NCI-H510A treated with DMSO at 0.1 percent for 48 hours (cell line): ENCODE measurements at places on chromosomes 3 and 15.

DNA sequence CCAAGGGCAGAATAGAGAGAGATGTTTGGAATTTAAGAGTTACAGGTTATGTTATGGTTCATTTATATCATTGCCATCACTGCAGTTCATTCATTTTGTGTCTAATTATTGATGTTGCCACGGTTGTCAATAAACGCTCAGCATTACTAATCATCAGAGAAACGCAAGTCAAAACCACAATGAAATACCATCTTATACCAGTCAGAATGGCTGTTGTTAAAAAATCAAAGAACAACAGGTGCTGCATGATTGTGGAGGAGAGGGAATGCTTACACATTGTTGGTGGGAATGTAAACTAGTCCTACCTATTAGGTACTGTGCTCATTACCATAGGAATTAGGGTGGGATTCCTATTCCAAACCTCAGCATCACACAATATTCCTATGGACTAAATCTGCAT lies 350.5 kb downstream of the TIGIT start:
- no peak for DNase-seq

DNA sequence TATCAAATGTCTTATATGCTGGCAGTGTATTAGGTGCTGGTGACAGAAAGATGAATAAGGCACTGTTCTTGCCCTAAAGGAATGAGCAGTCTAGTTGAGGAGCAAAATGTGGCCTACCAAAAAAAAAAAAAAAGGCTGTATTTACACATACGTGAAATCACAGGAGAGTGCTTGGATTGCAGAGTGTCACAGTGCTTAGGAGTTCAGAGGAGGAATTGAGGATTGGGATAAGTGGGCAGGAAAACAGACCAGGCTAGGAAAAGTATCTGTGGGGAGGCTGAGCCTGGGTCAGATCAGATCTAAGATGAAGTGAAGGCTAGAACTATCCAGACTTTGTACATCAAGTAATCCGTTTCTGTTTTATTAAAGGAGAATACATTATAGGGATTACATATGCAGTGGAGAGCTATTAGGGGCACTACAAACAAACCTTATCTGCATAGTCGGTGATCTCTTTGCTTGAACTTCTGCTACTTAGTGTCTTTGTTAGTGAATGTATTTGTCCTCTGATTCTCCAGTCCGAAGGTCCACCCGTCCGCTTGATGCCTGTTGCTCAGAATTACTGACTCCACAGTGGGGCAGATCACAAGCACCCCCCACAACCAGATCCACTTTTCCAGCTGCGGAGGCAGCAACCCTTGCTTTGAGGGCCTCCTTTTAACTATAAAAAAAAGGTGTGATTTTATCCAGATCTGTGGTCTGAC lies 80.0 kb downstream of the FNDC3B start:
- no peak for DNase-seq

GRCh38 chr15:41018534-41018933 lies 65.3 kb downstream of the CHAC1 start:
- peak; percentile 2 for DNase-seq

DNA sequence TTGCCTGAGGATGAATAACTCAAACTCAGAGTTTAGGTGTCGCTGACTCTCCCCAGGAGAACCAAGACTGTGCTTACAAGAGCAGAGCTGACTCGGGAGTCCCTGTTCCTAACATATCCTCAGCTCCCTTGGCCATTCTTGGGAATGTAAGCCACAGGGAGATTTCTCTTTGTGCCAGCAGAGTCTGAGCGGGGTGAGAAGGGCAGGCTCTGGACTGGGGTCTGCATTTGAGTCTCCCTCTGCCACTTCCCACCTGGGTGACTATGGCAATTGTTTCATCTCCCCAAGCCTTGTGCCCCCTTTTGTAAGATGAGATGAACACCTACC lies 126.0 kb downstream of the ADAMTS17 start:
- DNase-seq: no peak

- DNase-seq: no peak
Observed at GRCh38 chr3:15520804-15521572, 518 bp downstream of the COLQ start.

DNA sequence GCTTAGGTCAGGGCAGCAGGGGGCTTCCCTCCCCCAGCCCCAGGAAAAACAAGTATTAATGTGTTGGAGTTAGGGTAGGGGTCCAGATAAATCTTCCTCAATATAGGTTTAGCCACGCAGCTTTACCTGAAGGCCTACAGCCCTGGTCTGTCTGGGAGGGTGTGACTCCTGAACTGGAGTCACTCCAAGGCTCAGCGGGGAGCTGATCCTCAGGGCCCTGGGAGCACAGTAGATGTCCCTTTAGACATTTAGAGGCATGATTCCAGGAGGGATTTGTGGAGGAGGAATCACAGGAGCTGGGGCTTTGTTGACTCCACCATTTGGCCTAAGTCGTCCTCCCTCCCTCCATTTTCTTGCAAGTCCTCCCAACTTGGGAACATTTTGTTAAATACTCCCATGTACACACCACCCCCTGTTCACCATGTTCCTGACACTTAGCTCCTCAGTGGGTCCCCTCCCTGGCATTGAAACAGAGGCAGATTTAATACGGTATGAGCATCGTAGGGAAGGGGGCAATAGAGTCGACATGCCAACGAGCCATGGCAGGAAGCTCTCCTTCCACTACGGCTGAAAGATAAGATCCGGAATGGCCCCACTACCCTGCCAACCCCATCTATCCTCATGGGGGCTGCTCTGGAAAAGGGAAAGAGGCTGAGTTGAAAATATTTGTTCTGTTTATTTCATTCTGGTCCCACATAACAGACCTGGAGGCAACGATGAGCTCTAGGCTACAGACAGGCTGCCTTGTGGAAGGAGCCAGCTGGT lies 69.0 kb upstream of the LARS2 start:
- DNase-seq: no peak

DNA sequence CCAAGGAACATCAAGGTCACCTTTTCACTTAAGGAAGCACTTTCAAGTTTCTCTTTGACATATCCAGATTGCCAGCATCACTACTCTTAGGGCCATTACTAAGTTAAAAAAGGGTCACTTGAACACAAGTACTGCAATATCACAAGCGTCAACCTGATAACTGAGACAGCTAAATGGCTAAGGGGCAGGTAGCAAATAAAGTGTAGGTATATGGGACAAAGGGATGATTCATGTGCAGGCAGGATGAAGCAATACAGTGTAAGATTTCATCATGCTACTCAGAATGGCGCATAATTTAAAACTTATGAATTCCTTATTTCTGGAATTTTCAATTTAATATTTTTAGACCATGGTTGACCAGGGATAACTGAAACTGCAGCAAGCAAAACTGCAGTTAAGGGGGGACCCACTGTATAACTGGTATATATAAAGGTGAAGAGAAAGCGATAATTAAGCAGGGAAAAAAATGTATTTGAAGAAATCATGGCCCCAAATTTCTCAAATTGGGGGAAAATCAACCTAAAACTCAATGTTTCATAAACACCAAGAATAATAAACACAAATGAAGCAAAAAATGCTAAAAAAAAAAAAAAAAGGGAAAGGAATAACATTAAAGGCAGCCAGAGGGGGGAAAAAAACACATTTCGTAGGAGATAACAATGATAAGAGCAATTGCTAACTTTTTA lies 13.1 kb downstream of the CCR1 start:
- DNase-seq: no peak

GRCh38 chr3:178044320-178044719 lies 491.9 kb upstream of the KCNMB2 start:
- no peak for DNase-seq

GRCh38 chr3:73759297-73759711 lies 134.6 kb upstream of the PDZRN3 start:
- no peak for DNase-seq

DNA sequence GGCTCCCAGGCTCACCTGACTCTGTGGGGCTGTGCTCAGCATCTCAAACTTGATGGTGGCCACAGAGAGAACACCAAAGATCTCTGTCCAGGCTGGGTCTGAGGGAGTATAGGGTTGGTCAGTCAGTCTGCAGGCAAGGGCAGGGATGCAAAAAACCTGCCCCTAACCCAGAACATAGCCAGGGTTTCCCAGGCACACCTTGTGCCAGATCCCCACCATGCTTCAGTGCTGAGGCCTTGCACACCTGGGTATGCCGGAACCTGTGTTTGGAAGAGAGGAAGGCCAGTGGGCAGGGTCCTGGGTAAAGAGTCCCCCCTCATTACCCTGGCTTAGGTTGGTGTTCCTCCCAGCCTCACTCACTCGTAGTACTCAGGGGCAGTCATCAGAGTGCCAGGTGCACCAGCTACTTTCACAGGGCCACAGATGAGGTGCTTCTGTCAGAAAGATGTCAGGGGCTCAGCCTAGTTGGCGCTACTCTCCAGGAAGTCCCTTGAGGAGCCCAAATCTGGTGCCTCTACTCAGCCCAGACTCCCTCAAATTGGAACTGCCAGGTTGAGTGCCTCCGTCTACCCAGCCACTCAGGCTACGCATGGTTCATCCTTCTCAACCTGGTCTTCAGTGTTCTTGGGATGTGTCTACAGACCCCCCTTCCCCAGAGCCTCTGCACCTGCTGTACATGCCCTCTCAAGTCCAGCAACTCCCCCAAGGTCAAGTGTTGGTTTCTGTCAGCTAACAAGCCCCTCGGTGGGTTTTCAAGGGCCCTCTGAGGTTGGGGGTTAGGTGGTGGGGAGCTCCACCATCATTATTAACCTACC lies 1.8 kb downstream of the DALRD3 start:
- DNase-seq: no peak

- DNase-seq: no peak
Observed at GRCh38 chr15:66472176-66472999, 25.2 kb downstream of the SNAPC5 start.

DNA sequence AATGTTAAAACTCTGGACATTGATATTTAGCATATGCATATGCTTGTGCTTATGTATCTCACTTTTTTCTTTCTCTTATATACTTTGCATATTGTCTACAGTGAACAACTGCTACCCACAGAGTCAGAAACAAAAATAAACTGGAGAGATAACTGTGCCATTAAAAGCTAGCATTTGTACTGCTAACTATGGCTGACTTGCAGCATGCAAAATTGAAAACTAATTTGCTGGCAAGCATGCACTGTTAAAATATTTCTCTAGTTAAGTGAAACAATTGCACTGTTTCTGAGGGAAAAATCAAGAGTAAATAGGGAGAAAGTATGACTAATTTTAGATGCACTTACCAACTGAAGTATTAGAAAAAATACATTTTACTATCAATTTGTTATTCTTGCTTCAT lies 177.8 kb downstream of the CBLB start:
- no peak for DNase-seq

GRCh38 chr15:91133511-91133910 lies 33.5 kb downstream of the SV2B start:
- no peak for DNase-seq
